ENCODE measurements at places on chromosomes 13 and 19.
A peak's percentile ranks its signal among the peaks of the same experiment; 100 is the strongest.

DNA sequence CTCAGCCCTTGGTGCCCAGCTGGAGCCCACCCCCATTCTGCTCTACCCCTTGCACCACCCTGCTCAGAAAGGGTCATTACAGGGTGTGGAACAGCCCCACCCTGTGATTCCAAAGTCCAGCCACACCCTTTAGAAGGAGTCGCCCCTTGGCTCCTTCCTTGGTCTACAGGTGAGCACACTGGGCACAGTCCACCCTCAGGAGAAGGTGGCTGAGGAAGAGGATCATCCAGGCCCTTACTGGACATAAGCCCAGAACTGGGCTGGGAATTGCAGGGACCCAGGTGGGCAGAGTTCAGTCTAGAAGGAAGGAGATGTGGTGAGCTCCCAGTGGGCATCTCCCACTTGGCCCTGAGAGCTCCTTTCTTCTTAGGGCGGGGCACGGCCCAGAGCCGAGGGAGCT is 8.6 kb downstream of the SLC46A3 start:
- no peak for DNase-seq

- DNase-seq, result no peak
These were observed 14.1 kb downstream of the KRTDAP start for GRCh38 chr19:35476149-35476548.

GRCh38 chr13:67238277-67238859 is 8.2 kb upstream of the PCDH9 start:
- no peak for DNase-seq

DNA sequence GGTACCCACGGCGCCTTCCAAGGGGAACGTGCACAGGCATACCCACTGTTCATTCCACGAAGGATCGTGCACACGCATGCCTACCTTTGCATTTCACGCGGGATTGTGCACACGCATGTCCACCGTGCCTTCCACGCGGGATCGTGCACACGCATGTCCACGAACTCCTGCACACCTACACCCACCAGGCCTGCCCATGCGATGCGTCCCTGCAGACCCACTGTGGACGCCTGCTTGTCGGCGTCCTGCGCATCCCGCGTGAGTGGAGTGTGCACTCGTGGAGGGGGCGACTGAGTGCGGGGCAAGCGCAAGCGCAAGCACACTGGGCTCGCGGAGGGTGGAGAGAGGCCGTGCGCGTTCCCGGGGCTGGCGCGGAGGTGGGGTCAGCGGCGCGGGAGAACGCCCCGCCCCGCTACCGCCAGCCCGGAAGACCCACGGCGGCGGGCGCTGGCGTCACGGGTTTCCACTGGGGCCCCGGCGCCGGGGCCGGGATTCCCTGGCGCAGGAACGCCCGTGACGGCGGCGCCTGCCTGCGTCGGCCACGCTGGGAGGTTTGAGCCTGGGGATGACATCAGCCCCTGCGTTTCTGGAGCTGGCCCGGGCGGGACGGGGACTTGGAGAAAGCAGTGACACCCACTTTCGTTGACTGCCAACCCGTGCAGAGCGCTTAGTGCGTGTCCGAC is 18.7 kb downstream of the GADD45B start:
- peak; percentile 36 for DNase-seq

DNA sequence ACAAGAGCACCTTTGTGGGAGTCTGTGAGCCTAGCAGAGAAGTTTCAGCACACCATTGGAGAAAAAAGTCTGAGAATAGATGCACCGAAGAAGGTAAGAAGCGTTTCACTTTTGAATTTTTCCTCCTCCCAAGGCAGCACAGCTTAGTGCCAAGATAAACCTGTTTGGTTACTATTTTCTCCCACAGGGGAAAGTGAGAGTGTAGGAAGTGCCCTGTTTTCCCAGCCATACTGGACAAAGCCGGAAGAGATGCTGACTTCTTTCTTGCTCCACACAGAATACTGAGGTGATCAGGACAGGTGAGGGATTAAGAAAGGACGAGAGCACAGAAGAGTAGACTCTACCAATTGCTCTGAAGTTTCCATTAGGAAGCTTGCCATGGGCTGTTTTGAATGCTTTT is 1011.0 kb upstream of the MIR17HG start:
- no peak for DNase-seq

- DNase-seq, result no peak
These were observed 24.4 kb downstream of the EPSTI1 start for GRCh38 chr13:42967660-42968059.
